ENCODE measurements at places on chromosomes 1 and 21. TPM values are rescaled to one million over a fixed set of nuclear protein-coding genes. Genes with fewer than 3 reads are reported as not detected.
A peak's percentile ranks its signal among the peaks of the same experiment; 100 is the strongest.

The ACBD6 gene
- total RNA-seq = 53.5 TPM

DNA sequence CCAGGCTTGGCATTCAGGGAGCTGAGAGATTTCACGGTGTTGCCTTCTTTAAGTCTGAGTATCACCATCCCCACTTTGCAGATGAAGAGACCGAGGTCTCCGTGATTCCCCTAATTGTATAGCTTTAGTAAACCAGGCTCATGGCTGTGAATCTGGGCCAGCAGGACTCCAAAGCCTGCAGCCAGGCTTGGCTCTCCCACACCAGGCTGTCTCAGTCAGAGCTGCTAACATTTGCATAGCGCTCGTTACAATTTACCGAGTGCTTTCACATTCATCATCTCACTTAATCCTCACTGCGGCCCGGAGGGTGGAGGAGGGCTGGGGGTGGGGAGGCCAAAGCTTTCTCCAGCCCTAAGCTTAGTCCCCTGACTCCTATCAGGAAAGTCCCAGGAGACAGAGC is 11.7 kb downstream of the C1orf94 start:
- H3K27me3 ChIP-seq = peaks cover 34% of the 10 kb centered on the region
- H3K4me1 ChIP-seq = peaks cover 67% of the 10 kb centered on the region
- peak; percentile 64 for DNase-seq
- H3K36me3 ChIP-seq = peaks cover 20% of the 10 kb centered on the region

The NTMT2 gene
- total RNA-seq = 0.44 TPM

GRCh38 chr1:14668538-14668937 is 70.1 kb downstream of the KAZN start:
- 0 out of 2 replicates have a peak overlapping the region, but pooled peaks have one; percentile 80 for H3K27ac ChIP-seq
- H3K36me3 ChIP-seq = peaks cover 10% of the 10 kb centered on the region
- DNase-seq = no peak
- H3K27me3 ChIP-seq = no peaks in the 10 kb centered on the region
- peaks cover 35% of the 10 kb centered on the region for H3K4me1 ChIP-seq

The GNAT2 gene
- total RNA-seq = 0.14 TPM

DNA sequence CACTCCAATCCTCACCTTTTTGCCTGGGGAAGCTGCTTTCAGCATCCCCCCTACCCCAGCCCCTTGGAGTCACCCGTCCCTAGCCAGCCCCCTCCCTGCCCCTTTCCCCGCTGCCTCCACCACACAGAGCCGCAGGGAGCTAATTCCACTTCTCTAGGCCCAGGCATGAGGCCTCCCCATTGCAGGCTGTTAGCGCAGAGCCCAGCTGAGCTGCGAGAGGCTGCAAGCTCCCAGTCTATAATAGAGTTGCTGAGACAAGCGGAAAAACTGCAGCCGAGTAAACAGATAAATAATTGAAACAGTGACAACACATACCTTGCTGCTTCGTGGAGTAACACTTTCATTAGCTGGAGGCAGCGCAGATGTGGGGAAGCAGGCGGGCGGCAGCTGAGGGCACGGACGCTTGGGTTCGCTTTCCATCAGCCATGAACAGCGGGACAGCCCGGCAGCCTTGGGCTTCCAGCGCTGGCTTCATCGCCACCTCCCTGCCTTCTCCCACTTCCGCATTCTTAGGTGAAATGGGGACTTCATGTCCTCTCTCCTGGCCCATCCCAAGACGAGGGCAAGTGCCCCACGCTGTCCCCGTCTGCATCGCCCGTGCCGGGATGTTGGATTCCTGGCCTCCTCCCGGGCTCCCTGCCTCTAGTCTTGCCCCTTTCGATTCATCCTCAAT is 183.3 kb downstream of the IGSF21 start:
- peak overlapping the region; percentile 93 for H3K27ac ChIP-seq
- peak; percentile 30 for DNase-seq
- no peaks in the 10 kb centered on the region for H3K27me3 ChIP-seq
- H3K36me3 ChIP-seq = no peaks in the 10 kb centered on the region
- peaks cover 88% of the 10 kb centered on the region for H3K4me1 ChIP-seq

DNA sequence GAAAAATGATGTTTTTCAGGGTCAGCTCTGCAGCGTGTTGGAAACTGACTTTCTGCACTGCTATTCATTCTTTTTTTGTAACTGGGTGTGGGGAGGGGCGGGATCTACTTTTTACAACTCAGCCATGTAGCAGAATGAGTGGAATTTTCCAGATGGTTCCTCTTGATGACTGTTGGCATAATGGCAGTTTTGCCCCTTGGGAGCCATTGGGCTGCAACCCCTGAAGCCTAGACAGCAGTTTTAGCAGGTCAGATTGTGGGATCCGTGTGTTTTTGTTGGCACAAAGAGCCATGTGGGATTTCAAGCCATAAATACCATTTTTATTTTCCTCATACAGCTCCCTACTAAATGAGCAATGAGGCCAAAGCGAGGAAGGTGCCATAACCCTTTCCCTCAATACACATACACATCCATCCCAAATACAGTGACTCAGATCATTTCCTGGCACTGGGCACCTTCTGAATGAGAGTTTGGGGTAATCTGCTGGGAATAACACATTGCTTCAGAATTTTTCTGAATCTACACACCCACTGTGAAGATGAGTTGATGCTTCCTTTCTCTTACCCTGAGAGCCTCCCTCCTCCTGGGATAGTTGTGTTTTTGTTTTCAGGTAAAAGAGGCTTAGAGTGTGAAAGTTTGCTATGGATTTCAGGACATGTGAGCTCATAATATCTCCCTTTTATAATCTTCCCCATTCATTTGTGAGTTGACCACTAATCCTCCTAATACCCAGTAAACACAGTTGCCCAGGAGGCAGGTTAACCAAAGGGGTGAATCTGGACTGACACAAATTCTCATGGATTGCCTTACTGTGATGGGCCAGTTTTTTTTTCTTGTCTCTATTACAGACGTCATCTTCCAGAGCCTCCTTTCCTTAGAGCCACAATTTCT is 13.1 kb downstream of the S100A10 start:
- DNase-seq = no peak
- no peak overlapping the region for H3K27ac ChIP-seq
- peaks cover 32% of the 10 kb centered on the region for H3K36me3 ChIP-seq
- no peak overlapping the region for H3K4me3 ChIP-seq
- no peaks in the 10 kb centered on the region for H3K27me3 ChIP-seq

- no peak for DNase-seq
- peaks cover 4% of the 10 kb centered on the region for H3K36me3 ChIP-seq
- no peaks in the 10 kb centered on the region for H3K27me3 ChIP-seq
- H3K4me1 ChIP-seq = peaks cover 10% of the 10 kb centered on the region
- H3K4me3 ChIP-seq = no peak overlapping the region
- no peak overlapping the region for H3K27ac ChIP-seq
Measured at GRCh38 chr1:233946724-233947123, 42.2 kb downstream of the SLC35F3 start.

DNA sequence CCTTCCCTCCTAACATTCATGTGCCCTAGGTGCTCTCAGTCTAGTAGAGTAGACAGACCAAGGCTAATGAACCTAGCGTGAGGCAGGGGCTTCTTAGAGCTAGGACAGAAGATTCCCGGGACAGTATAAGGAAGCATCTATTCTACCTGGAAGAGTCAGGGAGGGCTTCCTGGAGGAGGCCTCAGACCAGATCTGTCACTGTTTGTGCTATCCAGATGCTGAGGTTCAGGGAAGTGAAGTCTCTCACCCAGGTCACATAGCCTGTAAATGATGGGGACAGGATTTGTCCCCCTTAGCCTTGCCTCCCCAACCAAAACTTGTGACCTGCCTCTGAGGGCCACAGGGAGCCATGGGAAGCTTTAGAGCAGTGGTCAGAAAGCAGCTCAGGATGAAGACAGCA is 20.7 kb downstream of the ACTL8 start:
- no peak overlapping the region for H3K27ac ChIP-seq
- no peaks in the 10 kb centered on the region for H3K36me3 ChIP-seq
- no peak overlapping the region for H3K4me3 ChIP-seq

- H3K4me3 ChIP-seq = no peak overlapping the region
- DNase-seq = no peak
- H3K36me3 ChIP-seq = no peaks in the 10 kb centered on the region
- H3K27ac ChIP-seq = no peak overlapping the region
Measured at GRCh38 chr1:82042306-82043060, 241.7 kb downstream of the ADGRL2 start.

GRCh38 chr1:94154989-94155388 is 34.0 kb upstream of the ABCA4 start:
- H3K4me1 ChIP-seq = no peaks in the 10 kb centered on the region
- H3K4me3 ChIP-seq = no peak overlapping the region
- no peak for DNase-seq
- H3K27ac ChIP-seq = no peak overlapping the region

- no peaks in the 10 kb centered on the region for H3K27me3 ChIP-seq
- H3K27ac ChIP-seq = no peak overlapping the region
- DNase-seq = no peak
- H3K36me3 ChIP-seq = peaks cover 17% of the 10 kb centered on the region
Measured at GRCh38 chr1:43582162-43582566, 51.5 kb downstream of the PTPRF start.

The SPATA45 gene
- 0.73 TPM for total RNA-seq

GRCh38 chr1:63813829-63814277 is 40.0 kb downstream of the ROR1 start:
- H3K27me3 ChIP-seq = no peaks in the 10 kb centered on the region
- H3K4me1 ChIP-seq = peaks cover 53% of the 10 kb centered on the region
- no peak overlapping the region for H3K4me3 ChIP-seq
- peaks cover 42% of the 10 kb centered on the region for H3K36me3 ChIP-seq
- DNase-seq = no peak

- no peak overlapping the region for H3K4me3 ChIP-seq
- 0 out of 2 replicates have a peak overlapping the region, but pooled peaks have one; percentile 57 for H3K27ac ChIP-seq
- H3K4me1 ChIP-seq = peaks cover 7% of the 10 kb centered on the region
- peak; percentile 66 for DNase-seq
- peaks cover 23% of the 10 kb centered on the region for H3K36me3 ChIP-seq
Measured at GRCh38 chr1:2306151-2306978, 78.2 kb downstream of the SKI start.

The ZFP69B gene
- 6.8 TPM for total RNA-seq

GRCh38 chr1:48048064-48048463 is 50.9 kb upstream of the TRABD2B start:
- H3K27ac ChIP-seq = no peak overlapping the region
- peaks cover 37% of the 10 kb centered on the region for H3K27me3 ChIP-seq
- no peak for DNase-seq
- H3K4me3 ChIP-seq = no peak overlapping the region

DNA sequence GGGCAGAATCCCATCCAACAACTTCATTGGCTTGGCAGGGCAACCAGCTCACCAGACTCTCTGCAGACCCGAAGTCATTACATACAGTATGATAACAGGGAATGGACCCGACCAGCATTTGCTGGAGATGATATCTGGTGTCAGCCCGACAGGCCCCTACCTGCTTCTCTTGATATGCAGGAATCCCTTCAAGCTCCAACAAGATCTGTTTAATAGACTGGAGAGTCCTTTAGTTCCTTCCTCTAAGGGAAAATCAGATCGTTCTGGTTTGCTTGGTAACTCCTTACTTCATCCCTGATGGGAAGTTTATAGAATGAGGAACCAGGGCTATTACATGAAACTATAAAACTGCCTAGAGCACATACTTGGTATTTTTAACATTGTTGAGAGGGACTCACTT is 61.2 kb downstream of the EDARADD start:
- H3K4me3 ChIP-seq = no peak overlapping the region
- H3K27ac ChIP-seq = no peak overlapping the region
- H3K27me3 ChIP-seq = no peaks in the 10 kb centered on the region
- no peaks in the 10 kb centered on the region for H3K36me3 ChIP-seq
- DNase-seq = no peak

GRCh38 chr21:36723371-36723881 is 24.5 kb downstream of the SIM2 start:
- peaks cover 4% of the 10 kb centered on the region for H3K27me3 ChIP-seq
- no peak for DNase-seq
- H3K36me3 ChIP-seq = no peaks in the 10 kb centered on the region
- H3K27ac ChIP-seq = no peak overlapping the region
- H3K4me1 ChIP-seq = peaks cover 7% of the 10 kb centered on the region

The KCNJ15 gene
- 0.14 TPM for total RNA-seq

The TSSK3 gene
- total RNA-seq = 1.7 TPM

The GPA33 gene
- total RNA-seq = 0.63 TPM

DNA sequence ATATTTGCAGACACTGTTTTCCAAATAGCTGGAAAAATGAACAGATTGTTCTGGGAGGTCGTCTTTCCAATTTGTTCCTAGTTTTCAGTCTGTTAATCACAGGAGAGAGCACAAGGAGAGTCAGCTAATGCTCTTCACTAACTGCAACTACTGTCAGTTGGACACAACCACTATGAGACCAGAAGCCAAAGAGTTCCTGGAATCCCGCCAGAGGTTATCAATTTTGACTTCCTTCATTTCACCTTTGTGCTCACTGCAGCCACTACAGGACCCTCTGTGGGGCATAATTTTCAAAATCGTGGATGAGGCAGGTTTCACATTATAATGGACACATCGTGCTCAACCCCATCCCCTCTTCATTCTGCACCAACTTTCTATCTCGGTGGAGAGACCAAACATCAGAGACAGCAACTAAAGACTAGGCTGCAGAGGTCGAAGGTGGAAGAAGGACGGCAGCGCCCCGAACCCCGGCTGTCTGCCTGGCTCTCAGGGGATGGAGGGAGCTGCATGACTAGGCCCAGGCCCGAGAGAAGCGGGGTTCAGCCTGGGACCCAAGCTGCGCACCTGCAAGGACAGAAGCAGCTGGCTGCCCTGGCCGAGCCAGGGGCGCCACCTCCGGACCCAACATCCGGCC is 602 bp downstream of the KIAA0319L start:
- no peak for DNase-seq
- peak overlapping the region; percentile 95 for H3K27ac ChIP-seq
- H3K36me3 ChIP-seq = peaks cover 22% of the 10 kb centered on the region

The BACE2 gene
- 11.1 TPM for total RNA-seq

DNA sequence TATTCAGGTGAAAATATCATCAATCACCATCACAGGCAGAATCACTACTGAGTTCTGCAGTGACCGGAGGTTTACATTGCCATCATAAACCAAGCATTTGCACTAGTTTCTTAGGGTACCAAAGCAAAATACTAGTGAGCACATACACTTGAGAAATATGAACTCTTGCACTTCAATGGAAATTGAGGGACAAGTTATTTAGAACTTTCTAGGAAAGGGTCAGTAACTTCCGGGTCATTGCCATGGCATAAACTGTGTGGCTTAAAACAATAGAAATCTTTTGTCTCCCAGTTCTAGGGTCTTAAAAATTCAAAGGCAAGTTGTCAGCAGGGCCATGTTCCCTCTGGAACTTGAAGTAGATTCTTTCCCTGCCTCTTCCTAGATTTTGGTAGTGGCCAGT is 197.5 kb downstream of the ZC3H11B start:
- H3K27me3 ChIP-seq = no peaks in the 10 kb centered on the region
- no peak overlapping the region for H3K4me3 ChIP-seq
- H3K36me3 ChIP-seq = no peaks in the 10 kb centered on the region
- DNase-seq = no peak
- H3K27ac ChIP-seq = no peak overlapping the region
- no peaks in the 10 kb centered on the region for H3K4me1 ChIP-seq

DNA sequence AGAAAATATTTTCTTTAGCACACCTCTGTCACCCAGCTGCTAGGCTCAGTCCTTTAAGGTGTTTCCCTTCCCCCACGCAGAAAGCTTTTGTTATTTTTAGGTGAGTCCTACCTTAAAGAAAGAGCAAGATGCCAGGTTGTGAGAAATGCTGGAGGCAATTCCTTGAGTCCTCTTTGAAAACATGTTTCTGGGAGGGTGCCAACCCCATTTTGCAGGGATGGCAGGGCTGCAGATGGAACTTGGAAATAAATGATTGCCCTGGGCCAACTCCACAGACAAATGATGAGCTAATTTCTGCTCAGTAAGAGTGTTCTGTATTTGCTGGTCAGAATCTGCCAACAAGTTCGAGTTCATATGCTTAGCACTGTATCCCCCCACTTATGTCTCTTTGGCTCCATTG is 119.2 kb upstream of the RAB3GAP2 start:
- H3K27me3 ChIP-seq = no peaks in the 10 kb centered on the region
- no peak overlapping the region for H3K27ac ChIP-seq
- no peak for DNase-seq
